Tibial nerve (tissue), 4 donors: ENCODE measurements at places on chromosomes 3 and 15. TPM values are rescaled to one million over a fixed set of nuclear protein-coding genes. Genes with fewer than 3 reads are reported as not detected.

The GOLGA6L10 gene
- total RNA-seq: 0.20 TPM

DNA sequence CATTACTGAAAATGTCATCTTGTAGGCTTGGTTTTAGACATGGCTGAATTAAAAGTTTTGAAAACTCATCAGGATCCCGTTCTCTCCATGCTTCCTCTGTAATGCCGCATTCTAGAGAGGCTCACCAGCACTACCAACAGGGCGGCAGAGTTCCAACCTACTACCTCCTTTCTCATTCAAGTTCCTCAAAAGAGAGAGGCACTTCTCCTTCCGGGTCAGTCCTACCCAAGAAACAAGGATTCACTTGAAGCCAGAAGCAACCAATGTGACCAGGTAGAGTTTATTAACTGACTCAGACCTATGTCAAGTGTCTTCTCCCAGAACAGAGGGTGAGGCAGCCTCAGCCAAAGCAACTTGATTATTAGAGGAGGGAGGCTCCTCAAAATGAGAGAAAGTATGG, 59.8 kb upstream of the GYG1 start:
- no peak for DNase-seq
- no peaks in the 10 kb centered on the region for H3K36me3 ChIP-seq
- H3K4me1 ChIP-seq: no peaks in the 10 kb centered on the region
- no peak overlapping the region for H3K4me3 ChIP-seq
- H3K27ac ChIP-seq: no peak overlapping the region

DNA sequence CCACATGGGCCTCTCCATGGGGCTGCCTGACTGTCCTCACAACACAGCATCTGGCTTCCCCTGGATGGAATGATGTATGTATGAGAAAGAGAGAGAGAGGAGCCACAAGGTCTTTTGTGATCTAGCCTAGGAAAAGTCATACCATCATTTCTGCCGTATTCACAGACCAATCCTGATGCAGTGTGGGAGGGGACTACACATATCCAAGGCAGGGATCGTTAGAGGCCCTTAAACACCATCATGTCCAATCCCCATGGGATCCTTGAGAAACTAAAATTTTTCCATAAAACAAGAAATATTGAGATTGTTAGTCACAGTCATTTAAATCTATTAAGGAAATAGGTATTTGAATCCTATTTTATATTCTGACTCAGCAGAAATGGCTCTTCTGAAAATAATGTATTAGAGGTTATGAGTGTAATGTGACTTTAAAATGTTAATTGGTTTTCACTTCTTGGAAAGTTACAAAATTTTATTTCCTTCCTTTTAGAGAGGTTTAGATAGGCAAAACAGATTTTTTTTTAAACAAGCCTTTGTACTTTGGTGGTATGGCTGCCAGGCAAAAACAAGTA, 65.1 kb upstream of the TSC22D2 start:
- DNase-seq: no peak
- H3K27ac ChIP-seq: no peak overlapping the region
- no peaks in the 10 kb centered on the region for H3K36me3 ChIP-seq
- no peaks in the 10 kb centered on the region for H3K27me3 ChIP-seq
- peaks cover 12% of the 10 kb centered on the region for H3K4me1 ChIP-seq

GRCh38 chr3:61439122-61439458, 122.3 kb upstream of the PTPRG start:
- H3K27me3 ChIP-seq: no peaks in the 10 kb centered on the region
- no peaks in the 10 kb centered on the region for H3K36me3 ChIP-seq
- no peak for DNase-seq
- H3K27ac ChIP-seq: no peak overlapping the region
- no peaks in the 10 kb centered on the region for H3K4me1 ChIP-seq

DNA sequence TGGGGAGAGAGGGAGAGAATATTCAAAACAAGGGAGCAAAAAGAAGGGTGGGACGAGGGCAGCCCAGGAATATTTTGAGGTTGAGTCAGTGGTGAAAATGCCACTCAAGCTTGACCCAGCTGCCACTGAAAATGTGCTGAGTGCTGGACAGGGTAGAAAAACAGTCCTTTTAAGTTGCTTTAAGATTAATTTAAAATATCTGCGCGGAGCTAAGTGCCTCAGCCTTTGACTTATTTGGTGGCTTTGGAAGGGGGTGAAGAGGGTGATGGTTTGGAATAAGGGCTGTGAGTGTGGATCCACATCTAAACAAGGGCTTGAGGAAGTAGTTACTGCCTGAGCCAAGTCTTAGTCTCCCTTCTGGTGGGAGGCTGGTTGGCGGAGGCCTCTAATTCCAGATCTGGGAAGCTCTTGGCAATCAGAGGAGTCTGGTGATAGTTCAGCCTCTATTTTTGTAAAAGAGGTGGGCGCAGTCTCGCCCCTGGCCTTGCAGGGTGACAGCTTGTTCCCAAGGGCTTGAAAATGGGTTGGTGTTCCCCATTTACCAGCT, 280.8 kb upstream of the ROPN1 start:
- no peak overlapping the region for H3K4me3 ChIP-seq
- H3K36me3 ChIP-seq: no peaks in the 10 kb centered on the region
- H3K27ac ChIP-seq: peak overlapping the region; percentile 49
- H3K27me3 ChIP-seq: no peaks in the 10 kb centered on the region

The PLSCR5 gene
- not detected for total RNA-seq

The CELSR3 gene
- 13.5 TPM for total RNA-seq

The GOLGA6L7 gene
- total RNA-seq: not detected

The ATP13A4 gene
- total RNA-seq: 6.3 TPM

DNA sequence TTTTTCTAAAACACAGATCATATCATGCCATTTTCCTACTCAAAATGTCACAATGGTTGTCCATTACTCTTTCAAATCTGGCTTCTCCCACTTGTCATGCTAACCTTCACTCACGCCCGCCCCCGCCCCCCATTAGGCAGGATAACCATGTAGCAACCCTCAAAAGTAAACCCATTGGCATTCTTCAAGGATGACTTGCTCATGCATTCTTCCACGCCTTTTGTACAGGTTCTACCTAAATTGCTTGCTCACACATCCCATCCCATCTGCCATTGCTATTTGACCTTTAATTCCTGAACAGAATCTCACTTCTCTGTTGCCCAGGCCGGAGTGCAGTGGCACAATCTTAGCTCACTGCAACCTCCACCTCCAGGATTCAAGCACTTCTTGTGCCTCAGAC, 389.3 kb downstream of the MCTP2 start:
- no peak overlapping the region for H3K4me3 ChIP-seq
- no peak for DNase-seq
- H3K4me1 ChIP-seq: no peaks in the 10 kb centered on the region
- no peaks in the 10 kb centered on the region for H3K36me3 ChIP-seq
- no peak overlapping the region for H3K27ac ChIP-seq
- no peaks in the 10 kb centered on the region for H3K27me3 ChIP-seq
